Activated CD4-positive, CD25-positive, alpha-beta regulatory T cell treated with anti-CD3 and anti-CD28 coated beads, Interleukin-2, amount 50 U/mL, for 72 hours (primary cell): ENCODE measurements at places on chromosomes 1 and 21.

GRCh38 chr1:107979088-107979487 is 14.1 kb upstream of the VAV3 start:
- DNase-seq, result no peak

- no peak for DNase-seq
These were observed 10.9 kb upstream of the RGS2 start for GRCh38 chr1:192797891-192798290.

DNA sequence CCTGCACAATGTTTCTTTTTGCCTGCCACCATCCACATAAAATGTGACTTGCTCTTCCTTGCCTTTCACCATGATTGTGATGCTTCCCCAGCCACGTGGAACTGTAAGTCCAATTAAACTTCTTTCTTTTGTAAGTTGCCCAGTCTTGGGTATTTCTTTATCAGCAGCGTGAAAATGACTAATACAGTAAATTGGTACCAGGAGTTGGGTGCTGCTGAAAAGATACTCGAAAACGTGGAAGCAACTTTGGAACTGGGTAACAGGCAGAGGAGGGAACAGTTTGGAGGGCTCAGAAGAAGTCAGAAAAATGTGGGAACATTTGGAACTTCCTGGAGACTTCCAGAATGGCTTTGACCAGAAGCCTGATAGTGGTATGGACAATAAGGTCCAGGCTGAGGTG is 425.3 kb downstream of the GPATCH2 start:
- no peak for DNase-seq

GRCh38 chr1:205186191-205186590 is 25.3 kb downstream of the DSTYK start:
- DNase-seq, result no peak

- DNase-seq, result no peak
These were observed 318.5 kb downstream of the TM2D1 start for GRCh38 chr1:61406467-61406866.

DNA sequence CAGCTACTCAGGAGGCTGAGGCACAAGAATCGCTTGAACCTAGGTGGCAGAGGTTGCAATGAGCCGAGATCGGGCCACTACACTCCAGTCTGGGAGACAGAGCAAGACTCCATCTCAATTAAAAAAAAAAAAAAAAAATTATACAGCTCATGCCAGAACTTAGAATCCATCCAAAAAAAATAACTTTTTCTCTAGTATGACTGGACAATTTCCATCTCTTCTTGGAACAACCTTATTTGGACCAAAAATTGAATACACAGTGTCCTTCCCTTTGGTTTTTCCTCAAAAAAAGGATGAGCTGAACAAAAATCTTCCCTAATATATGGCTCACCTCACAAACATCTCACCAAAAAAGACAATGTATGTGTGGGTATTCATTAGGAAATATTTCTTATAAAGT is 73.7 kb downstream of the TOR3A start:
- no peak for DNase-seq

GRCh38 chr1:29657816-29658215 is 421.5 kb downstream of the PTPRU start:
- DNase-seq, result no peak

GRCh38 chr1:3988431-3988830 is 88.4 kb upstream of the C1orf174 start:
- DNase-seq, result no peak

GRCh38 chr21:46179708-46180078 is 4.6 kb downstream of the SPATC1L start:
- no peak for DNase-seq

- DNase-seq, result no peak
These were observed 35.9 kb downstream of the TMCC2 start for GRCh38 chr1:205263580-205264190.

DNA sequence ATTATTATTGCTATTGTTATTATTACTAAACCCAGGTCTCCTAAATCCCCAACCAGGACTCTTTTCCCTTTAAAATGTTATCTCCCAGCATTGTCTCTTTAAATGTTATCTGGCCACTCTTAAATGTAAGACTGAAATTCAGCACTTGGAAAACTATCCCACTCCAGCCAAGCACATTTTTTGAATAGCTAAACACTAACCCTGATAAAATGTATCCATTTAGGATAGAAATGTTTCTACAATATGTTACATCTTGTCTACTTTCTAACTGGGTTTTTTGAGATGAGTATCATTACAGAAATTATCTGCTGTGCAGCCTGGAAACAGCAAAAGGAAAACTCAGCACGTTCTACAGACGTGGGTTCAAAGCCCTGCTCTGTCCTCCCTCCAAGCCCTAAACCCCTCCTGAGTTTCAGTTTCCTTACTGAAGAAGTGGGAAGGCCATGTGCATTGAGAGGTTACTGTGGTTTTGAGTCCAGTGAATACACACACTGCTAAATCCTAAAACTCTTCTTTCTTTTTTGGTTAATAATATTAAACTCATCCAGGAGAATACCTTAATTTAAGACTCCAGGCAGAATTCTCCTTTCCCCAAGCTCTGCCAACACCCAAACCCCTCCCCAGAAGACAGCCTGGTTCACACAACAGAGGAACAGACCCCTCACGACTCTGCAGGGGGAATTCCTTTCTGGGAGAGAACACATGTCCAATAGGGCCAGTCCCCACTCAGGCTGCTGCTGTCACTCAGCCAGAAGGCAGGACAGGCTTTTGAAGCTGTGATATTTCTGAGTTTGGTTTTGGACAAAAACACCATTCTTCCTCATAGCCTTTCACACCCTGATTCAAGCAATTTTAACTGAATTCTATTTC is 41.9 kb downstream of the HIVEP3 start:
- DNase-seq, result no peak

DNA sequence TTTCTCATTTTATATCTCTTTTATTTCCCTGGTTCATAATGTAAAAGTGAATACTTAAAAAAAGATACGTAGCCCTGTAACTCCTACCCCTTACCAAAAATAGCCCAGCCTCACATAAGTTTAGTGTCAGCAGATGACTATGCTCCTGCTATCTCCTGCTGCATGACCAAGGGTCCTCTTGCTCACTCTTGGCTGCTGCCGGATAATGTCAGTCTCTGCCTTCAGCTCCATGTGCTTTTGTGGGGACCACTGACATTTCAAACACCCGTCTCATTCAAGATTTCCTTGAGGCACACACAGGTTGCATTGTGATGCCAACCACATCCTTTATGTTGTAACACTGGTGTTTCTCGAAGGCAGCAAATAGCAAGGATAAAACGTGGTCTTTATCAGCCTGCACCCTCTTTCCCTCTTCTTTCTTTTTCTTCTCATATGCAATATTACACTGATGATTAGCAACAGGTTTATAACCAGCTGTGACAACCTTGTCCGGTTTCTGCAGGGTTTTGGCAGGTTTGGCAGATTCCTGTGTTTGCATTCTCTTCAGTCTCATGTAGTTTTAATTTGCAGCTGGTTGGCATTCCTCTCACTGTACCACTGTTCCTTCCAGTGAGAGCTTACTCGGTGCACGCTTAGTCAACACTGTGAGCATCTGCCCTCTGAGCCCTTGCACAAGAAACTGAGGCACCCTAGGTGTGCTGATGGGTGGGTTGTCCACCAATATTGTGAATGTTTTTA is 62.2 kb downstream of the ZNF684 start:
- no peak for DNase-seq

GRCh38 chr1:44664730-44665370 is 9.4 kb downstream of the TMEM53 start:
- DNase-seq, result no peak

GRCh38 chr1:180530501-180530900 is 28.1 kb upstream of the ACBD6 start:
- no peak for DNase-seq

GRCh38 chr1:61083013-61083806 is 849 bp downstream of the NFIA start:
- peak; percentile 33 for DNase-seq

DNA sequence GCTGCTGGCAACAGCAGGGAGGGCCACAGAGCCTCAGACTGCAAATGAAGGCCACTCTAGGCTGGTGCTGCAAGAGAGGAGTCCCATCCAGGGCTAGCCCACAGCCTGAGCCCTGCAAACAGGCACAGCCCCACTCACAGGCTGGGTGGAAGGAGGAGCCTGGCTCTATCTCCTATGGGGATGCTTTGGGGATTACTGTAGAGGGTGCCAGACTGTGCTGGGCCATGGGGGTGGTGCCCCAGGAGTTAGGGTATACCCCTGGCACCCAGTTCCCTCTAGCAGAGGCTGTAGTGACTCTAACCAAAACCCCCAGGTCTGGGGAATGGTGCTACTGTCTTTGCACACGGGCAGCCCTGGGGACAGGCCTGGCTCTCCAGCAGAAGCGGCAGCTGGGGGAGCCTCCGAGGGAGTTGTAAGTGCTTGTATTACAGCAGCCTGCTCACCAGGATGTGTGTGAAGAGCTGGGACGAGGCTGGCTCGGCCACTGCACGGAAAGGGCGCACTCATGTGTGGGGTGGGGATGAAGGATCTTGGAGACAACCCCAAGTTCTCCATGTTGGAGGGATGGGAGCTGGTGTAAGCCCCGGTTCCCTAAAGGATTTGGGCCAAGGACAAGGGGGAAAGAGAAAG is 23.4 kb upstream of the EVA1B start:
- DNase-seq, result no peak

DNA sequence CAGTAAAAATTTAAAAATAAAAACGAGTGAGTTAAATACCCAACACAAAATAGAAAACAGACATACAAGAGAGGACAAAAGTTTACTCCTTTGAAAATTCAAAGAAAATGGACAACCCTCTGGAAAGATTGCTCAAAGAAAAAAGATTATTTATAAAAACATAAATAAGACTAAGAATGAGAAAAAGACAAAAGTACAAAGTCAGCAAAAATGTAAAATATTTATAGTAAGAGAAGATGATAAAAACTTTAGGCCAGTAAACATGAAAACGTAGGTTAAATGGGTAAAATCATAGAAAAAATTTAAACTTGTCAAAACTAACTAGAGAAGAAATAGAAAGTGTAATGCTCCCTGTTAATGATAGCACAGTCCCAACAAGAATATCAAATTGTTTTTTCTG is 31.9 kb upstream of the SLC45A1 start:
- no peak for DNase-seq

DNA sequence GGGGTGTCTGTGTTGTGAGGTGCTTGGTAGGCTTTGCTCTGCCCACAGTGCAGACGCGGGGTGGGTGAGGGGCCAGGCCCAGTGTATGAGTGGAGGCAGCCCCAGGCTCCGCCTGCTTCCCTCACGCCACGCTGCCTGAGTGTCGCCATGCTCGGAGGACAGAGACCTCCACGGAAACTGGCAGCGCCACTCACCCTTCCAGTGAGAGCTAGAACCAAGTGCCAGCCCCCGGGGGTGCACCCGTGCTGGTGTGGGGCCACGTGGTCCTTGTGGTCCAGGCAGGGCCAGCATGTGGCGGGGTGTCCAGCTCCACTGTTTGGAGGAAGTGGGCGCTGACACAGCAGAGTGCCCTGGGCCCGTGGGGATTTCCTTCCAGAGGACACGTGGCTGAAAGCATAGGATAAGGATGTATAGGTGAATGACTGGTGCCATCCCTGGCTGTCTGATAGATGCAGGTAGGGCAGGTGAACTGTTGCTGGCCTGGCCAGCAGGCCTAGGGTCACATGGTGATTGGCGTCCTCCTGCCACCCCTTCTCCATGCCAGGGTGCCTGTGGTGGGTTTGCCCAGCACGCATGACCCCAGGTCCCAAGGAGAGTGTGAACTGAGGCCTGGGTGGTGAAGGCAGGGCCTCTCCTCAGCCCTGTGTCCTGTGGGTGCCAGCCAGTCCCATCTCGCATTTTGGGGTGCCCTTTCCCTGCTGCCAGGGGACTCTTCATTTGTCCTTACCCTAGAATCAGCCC is 3.8 kb downstream of the LRRC3 start:
- no peak for DNase-seq

GRCh38 chr1:110533230-110533629 is 14.3 kb upstream of the KCNA10 start:
- DNase-seq, result no peak

DNA sequence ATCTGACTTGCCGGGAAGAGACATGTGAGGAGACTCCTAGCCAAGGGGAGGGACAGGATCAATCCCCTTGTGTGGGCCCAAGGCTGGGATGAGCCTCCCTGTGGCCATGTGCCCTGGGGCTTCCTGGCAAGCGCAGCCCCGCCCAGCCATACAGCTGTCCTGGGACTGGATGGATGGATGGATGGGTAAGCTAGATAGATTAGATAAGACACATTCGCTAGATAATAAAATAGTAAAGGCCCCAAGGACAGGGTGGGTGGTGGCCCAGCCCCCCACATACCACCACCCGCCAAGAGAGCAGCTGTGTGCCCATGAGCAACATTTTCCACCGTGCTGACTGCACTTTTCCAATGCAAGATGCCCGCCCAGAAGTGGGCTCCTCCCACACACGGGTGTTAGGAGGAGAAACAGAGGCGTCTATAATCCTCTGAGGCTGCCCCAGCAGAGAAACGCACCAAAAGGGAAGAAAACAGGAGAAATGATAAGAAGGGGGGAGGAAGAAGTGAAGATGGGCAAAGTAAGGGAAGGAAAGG is 25.1 kb downstream of the ZBTB17 start:
- DNase-seq, result no peak

DNA sequence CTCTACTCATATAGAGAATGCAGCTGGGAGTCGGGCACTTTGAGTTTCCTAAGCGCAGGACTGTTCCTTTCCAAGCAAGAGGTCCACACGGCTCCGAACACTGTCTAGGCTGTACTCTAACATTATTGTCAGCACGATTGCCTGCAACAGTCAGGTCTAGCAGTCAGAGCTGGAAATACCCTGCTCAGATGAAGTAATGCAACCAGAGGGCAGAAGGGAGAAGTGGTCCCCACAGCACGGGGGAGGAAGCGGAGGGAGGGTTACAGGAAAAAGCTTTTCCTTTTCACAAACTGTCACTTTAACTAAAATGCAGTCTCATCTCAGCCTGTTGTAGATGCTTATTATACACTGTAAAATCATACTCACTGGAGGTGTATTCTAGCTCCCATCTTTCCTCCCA is 98.9 kb upstream of the SLC44A3 start:
- DNase-seq, result no peak

GRCh38 chr1:228219245-228219961 is 11.6 kb downstream of the OBSCN start:
- no peak for DNase-seq
